ENCODE measurements at places on chromosomes 1 and 21. TPM values are rescaled to one million over a fixed set of nuclear protein-coding genes. Genes with fewer than 3 reads are reported as not detected.

DNA sequence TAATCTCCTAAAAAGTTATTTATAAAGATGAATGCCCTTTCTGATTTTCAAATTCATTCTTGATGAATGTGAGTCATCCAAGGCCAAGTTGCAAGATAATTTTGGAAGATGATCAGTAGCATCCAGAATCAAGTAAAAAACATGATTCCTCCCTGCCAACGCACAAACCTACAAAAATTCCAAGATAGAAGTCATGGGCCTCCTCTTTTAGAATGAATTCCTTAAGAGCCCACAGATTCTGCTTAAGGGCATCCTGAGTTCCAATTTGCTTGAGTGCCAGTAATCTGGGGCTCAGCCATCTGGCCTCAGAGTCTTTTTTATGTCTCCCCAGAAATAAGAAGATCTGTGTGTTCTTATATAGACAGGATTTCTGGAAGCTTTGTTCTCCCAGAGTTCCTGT is 23.2 kb upstream of the SPATA6 start:
- no peak overlapping the region for H3K4me3 ChIP-seq
- H3K36me3 ChIP-seq: no peaks in the 10 kb centered on the region
- H3K27me3 ChIP-seq: 0 out of 2 replicates have a peak, but pooled peaks cover 10% of the 10 kb centered on the region
- H3K27ac ChIP-seq: no peak overlapping the region
- H3K4me1 ChIP-seq: no peaks in the 10 kb centered on the region

GRCh38 chr1:11960715-11961114 is 19.5 kb upstream of the MFN2 start:
- no peaks in the 10 kb centered on the region for H3K36me3 ChIP-seq
- H3K27ac ChIP-seq: no peak overlapping the region
- no peak for DNase-seq

DNA sequence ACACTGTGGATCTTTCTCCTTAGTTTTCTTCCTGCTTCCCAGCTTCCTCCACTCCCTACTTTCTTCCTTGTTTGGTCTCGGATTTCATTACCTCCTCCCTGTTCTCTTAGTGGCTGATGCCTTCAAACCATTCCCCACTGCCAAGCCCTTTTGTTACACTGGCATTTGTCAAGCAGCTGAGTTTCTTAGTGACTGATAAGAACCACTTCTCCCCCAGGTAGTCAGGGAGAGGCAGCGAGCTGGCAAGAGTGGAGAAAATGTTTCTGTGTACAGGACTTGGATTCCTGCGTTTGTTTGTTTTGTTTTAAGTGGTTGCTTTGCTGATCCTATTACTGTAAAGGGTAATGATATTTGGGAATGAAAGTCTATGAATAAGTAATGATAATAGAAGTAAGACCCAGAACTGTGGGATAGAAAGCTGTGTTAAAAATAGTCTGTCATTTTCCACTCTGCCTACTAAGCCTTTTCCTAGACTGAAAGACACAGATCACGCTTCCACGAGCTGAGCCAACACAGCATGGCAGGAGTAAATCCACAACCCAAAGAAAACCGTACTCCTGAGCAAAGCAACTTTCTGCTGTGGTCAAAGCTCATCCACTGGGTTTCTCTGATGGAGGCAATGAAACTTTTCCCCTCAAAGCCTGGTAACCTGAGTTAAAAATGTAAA is 10.1 kb upstream of the SERTAD4 start:
- H3K4me1 ChIP-seq: peaks cover 8% of the 10 kb centered on the region
- DNase-seq: peak; percentile 65
- H3K27ac ChIP-seq: no peak overlapping the region
- no peaks in the 10 kb centered on the region for H3K27me3 ChIP-seq
- no peaks in the 10 kb centered on the region for H3K36me3 ChIP-seq

GRCh38 chr1:172360985-172361384 is 59.5 kb upstream of the C1orf105 start:
- no peak for DNase-seq
- H3K4me1 ChIP-seq: peaks cover 53% of the 10 kb centered on the region
- 0 out of 2 replicates have a peak overlapping the region, but pooled peaks have one; percentile 14 for H3K27ac ChIP-seq
- no peaks in the 10 kb centered on the region for H3K36me3 ChIP-seq

GRCh38 chr1:201283836-201284553 is 689 bp downstream of the PKP1 start:
- H3K4me3 ChIP-seq: no peak overlapping the region
- peaks cover 19% of the 10 kb centered on the region for H3K4me1 ChIP-seq
- no peak overlapping the region for H3K27ac ChIP-seq
- no peaks in the 10 kb centered on the region for H3K27me3 ChIP-seq

POU3F1 gene
- not detected for total RNA-seq

RGS18 gene
- total RNA-seq: not detected

CRYZL1 gene
- total RNA-seq: 22.4 TPM
